Activated CD8-positive, alpha-beta memory T cell treated with anti-CD3 and anti-CD28 coated beads for 4 hours (primary cell): ENCODE measurements at places on chromosomes 5 and 9.

DNA sequence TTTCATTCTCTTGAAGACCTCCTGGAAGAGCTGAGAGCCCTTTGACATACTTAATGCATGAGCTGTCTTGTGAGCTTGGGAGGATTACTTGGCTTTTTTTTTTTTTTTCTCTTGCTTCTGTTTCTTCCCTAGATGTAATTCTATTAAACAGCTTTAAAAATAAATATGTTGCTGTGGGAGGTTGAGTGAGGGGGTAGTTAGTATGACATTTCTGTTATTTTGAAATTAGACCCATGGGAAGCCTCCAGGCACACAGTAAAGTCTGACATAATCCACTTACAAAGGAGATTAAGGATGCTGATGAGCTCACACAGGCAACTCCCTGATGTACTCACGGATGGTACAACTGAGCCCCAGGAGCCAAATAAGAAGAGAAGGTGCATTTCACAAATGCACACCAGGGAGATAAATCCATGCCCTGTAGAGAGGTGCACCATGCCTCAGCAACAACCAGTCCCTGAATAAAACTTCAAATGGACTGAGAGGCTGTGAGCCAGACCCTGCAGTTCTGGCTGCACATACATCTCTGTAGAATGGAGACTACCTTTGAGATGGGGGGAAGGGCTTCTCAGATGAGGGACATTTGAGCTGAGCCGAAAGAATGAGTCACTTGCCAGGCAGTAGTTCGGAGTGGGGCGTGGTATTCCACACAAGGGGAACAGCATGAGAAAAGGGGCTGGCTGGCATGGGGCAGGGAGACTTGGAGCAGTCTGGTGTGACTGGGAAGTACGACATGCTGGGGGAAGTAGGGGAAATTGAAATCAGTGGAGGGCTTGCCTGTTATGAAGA is 68.7 kb downstream of the ACTL7B start:
- no peak for DNase-seq

DNA sequence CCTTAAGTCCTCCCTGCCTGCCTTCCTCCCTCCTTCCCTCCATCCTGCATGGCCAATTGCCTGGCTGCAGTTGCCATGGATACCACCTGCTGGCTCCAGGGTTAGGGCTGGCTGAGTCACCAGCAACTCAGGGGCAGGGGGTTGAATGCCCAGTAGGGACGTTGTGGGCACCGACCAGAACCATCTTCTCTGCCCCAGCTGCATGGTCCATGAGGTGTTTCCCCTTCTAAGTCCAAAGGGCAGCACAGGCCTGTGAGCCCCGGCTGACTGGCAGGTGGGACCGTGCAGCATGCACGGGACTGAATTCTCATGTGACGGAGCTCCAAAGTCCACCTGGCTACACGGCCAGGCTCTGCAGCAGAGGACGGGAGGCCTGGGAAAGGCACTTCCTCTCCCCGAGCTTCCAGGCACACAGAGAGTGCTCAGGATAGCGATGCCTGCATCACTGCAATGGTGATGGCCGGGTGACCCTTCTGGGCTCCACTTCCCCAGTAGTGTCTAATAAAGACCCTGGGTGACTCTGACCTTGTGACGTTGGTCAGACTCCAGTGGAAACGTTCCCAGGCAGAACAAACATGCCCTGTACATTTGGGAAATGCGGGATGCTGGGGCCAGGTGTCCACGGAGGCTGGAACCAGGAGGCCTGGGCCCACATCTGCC is 5.7 kb downstream of the ASS1 start:
- DNase-seq: no peak

- DNase-seq: no peak
Observed at GRCh38 chr5:180824630-180825476, 22.2 kb upstream of the MGAT1 start.

GRCh38 chr5:174046558-174046957 is 1.1 kb downstream of the NSG2 start:
- DNase-seq: no peak

DNA sequence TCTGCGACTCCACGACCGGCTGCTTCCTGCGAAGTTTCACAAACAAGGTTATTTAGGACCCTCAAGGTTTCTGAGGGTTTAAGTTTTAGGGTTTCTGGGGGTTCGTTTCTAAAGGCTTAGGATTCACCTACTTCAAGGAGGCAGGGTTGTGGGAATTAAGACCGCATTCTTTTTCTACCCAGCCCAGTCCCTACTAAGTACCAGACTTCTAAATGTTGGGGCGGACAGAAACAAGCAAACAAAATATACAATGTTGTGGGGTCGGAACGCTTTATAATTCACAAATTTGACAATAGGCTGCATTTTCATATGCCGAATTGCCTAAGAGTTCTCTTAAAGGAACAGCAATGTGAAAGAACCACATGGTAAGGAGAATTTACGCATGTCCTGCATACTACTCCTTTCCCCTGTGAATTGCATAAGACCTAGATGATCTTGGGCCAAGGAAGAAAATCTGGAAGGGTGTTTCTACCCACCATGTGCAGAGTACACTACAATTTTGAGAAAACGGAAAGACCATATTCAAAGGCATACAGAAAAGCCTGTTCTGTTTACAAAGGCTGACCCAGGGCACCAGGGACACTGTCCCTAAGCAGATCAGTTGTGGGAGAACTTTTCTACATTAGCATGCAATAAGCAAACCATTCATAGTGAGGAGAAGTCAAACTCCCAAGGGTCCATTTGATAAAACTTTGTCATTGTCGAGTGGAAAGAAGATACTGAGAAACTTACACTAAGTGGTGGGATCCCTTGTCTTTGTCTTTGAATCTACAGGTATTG is 457.3 kb downstream of the RAB3C start:
- DNase-seq: no peak

DNA sequence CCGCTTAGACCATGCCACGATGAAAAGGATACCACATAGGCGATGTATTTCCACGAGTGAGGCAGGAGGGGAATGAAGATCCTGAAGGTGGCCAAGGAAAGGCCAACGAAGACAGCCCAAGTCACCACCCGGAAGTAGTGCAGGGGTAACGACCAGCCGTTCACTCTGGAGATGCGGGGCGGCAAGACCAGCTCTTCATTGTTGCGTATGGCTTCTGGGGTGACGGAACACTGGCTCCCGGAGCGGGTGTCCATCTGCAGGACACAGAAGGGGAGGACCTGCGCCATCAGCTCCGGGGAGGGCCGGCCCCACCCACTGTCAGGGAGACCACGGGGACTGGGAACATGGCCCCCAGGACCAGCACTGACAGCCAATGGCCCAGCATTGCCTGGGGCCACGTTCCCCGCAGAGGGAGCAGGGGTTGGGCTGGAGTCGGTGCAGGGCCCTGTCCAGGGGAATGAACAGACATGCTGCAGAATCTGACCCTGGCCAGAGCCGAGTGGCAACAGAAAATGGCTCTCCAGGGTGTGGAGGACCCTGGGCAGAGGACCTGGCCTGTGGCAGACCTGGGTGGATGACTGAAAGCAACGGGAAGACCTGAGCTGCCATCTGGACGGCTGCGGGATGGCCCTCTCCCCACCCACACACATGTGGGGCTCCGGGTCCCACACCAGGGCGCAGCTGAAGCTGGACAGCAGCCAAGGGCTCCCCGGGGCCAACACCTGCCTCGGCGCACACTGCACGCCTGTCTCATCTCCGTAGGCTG is 17.7 kb downstream of the ZDHHC11B start:
- no peak for DNase-seq

- no peak for DNase-seq
Observed at GRCh38 chr9:114077162-114077837, 800 bp downstream of the AMBP start.
